HFFc6 (cell line): ENCODE measurements at places on chromosomes 2 and 18.

DNA sequence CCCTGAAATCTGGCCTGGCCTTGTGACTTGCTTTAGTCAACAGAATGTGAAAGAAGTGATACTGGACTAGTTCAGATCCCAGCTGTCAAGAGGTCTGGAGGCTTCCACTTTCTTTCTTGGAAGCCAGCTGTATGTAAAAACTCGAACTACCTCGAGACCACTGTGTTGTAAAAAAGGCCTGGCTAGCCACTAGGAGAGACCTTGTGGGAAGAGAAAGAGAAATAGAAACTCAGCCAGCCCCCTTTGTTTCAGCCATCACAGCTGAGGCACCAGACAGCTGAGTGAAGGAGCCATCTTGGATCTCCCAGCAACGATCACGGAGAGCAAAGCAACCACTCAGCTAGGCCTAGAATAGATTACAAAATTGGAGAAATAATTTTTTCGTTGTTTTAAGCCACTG, 324.9 kb upstream of the TCF4 start:
- no peak for DNase-seq

DNA sequence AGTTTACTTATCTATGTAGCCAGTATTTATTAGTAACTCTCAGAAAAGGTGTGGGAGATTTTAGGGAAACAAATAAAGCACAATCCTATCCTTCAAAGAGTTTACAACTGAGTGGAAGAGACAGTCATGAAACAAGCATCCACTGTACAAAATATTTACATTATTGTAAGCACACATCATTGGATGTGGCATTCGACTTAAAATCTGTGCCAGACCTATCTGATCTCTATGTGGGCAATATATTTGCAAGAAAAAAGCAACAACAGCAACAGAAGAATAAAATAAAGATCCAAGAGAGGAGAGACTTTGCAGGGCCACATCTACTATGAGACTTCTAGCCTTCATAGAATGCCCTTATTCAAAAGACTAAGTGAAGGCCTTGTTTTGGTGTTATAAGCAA, 882.1 kb upstream of the PIK3C3 start:
- no peak for DNase-seq

- DNase-seq = no peak
Observed at GRCh38 chr2:13779996-13780395, 852.5 kb upstream of the LRATD1 start.

GRCh38 chr2:233288663-233289062, 19.0 kb upstream of the SAG start:
- no peak for DNase-seq

- no peak for DNase-seq
Observed at GRCh38 chr18:11064727-11065460, 84.5 kb downstream of the PIEZO2 start.
